ENCODE measurements at places on chromosomes 7 and 10.

DNA sequence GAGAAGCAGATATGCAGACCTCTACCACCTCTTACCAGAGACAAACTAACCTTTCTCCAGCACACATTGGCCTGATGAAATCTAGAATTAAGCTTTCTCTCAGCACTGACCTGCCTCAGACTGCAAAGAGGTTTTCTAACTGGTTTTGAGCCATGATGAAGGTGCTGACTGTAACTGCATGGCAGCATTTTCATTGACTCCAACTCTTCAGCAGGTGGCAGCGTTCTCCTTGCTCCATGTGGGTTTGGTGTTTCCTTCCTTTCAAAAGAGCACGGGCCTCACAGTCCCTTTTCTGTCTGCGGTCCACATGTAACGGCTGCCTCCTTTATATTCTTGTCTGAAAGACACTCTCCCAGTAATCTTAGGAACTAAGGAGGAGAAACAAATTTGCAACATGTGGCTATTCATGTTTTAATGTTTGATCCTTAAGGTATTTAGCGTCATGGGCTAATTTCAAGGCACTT is 12.6 kb downstream of the KLLN start:
- DNase-seq, result no peak

DNA sequence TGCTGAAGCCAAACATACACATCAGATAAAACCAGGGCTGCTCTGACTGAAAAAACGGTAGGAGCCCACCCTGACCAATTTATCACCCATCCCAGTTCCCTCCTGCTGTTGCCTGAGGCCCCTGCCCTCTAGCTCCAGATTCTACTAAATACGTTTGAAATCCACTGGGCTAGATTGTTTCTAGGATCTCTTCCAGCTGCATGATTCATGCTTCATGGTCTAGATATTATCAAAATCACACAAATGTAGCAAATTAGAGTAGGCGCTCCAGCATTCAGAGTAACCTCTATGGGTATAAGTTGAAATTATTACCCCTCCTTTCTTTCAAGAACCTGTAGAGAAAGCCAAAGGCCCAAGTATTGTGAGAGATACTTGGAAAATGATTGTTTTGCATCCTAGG is 151.2 kb upstream of the FAM13C start:
- no peak for DNase-seq

- DNase-seq, result no peak
These were observed 93.3 kb upstream of the ELMO1 start for GRCh38 chr7:37541810-37542443.

DNA sequence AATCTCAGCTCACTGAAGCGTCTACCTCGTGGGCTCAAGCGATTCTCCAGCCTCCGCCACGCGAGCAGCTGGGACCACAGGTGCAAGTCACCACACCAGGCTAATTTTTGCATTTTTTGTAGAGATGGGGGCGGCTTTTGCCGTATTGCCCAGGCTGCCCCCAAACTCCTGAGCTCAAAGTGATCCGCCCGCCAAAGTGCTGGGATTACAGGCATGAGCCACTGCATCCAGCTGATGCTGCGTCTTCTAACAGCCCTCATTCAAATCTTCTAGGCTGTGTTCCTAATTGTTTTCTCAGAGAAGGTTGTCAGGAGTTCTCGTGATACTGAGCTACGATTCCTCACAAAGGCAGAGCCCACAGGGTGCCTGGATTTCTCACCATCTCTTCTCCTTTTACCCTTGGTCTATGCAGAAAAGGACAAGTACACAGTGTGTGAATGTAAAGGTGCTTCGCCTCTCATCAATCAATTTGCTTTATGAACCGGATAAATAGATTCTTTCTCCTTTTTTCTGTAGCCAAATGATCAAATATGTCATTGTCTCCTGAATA is 247.3 kb upstream of the PTN start:
- DNase-seq, result no peak

DNA sequence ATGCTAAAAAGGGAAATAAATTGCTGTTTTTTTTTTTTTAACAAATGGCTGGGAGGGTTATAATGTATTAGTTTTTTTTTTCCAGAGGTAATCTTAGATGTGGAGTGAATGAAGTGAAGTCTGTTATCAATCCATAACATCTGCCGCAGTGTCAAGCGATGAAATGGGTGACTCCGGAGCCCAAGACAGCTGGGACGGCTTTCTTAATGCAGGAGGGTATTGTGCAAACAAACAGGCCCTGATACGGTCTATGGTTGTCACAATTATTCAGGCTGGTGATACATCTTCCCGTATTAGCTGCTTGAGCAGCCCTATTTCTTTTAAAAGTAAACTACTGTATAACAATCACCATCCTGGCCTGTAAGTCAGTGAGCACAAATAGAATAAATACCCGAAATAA is 1231.2 kb downstream of the GATA3 start:
- no peak for DNase-seq

DNA sequence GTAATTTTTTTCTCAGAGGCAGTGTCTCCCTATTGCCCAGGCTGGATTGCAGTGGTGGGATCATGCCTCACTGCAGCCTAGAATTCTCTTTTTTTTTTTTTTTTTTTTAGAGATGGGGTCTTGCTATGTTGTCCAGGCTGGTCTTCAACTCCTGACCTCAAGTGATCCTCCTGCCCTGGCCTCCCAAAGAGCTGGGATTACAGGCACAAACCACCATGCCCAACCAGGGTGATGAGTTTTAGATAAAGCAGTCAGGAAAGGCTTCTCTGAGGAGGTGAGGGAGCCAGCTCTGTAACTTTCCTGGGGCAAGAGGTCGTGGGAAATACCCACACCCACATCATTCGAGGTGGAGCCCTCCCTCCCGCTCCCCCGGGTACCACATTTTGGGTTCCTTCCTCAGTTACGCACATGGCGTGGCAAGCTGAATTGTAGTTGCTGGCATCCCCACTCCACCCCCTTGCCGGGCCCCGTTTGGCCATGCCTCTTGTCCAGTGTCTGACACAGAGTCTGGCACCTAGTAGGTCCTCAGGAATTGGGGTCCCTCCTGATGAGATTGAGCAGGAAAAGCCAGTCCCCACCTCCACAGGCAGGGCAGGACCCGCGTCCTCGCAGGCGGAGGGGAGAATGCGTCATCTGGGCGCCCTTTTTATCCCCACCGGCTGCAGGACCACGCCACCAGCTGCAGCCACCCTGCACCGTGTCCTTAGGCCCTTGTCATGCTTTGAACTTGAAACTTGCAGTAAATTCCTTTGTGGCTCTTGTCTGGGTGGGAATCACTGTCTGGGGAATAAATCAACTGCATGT is 43.4 kb downstream of the CLIP2 start:
- DNase-seq, result no peak

- DNase-seq, result no peak
These were observed 94.1 kb downstream of the ALOX5 start for GRCh38 chr10:45468079-45468478.

GRCh38 chr7:158018098-158018762 is 569.4 kb downstream of the PTPRN2 start:
- DNase-seq, result no peak

DNA sequence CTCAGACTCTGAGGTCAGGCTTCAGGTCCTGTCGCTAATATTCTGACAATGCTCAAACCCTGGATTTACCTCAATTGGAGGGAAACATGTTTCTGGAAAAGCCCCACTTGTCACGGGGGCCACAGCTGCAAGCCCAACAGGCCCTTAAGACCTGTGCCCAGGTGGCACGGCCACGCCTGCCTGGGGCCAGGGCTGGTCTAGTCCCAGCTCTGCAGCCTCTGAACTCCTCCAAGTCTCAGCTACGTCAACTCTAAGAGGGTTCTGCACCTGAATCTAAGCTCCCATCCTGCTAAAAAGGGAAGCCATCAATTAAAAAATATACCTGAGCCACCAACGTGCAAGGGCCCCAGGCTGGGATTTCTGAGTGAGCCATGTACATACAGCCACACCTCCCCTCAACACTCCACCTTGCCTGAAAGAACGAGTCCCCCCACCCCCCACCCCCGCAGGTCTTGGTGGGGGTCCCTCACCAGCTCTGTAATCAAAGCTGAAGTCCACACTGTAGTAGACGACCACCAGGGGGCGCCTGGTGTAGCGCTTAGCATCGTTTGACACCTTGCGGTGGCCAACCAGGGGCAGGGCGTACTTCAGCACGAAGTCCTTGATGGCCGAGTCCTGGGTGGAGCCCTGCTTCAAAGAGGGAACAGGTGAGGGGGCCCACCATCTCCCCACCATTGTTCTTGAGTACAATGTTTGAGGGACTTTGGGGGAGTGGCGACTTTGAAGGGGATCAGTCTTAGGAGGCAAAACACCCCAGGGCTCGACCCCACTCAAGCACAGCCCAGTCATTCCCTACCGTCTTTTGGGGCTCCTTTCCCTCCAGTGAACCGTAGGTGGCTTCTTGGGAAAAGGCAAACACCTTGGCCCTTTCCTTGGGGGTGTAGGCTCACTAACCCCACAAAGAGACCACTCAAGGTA is 22.6 kb downstream of the PDIA4 start:
- no peak for DNase-seq

Data from GM04503 (cell line).